ENCODE measurements at places on chromosomes 4 and X.

GRCh38 chr4:112322866-112323265 lies 25.7 kb downstream of the ALPK1 start:
- no peak for DNase-seq

DNA sequence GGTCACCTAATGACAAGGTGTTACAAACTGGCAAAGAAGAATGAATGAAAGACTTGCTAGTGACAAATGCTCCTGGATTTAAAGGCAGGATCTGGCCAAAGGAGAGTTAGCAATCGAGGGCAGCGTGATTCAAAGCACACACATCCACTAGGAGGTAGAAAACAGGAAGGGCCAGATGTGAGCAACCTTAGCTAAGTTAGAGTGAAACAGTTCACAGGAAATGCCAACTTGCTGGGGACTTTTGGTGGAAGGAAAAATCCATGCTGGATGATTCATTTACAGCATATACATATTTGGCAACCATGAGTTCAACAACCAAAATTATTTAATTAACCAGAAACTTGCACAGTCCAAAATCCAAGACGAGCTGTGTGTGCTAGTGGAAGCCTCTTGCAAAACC lies 276.9 kb downstream of the PTTG2 start:
- DNase-seq, result no peak

GRCh38 chr4:537436-538264 lies 38.4 kb downstream of the TMEM271 start:
- DNase-seq, result no peak

- no peak for DNase-seq
These were observed 319.0 kb upstream of the INTU start for GRCh38 chr4:127313767-127314166.

DNA sequence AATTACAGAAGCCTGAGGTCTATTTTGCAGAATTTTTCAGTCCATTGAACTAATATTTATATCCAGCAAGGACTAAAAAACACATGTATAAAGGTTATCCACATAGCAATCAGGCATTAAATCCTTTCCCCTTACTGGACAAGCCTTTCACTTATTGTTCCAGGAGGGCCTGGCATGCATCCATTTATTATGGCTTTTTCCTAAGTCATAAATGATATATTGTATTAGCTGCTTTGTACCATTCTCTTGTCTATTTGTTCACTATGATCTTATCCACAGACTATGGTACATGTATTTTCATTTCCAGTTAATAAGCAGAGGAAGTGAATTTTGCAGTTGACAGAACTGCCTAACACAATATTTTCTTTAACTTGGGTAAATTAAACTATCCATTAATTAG lies 105.4 kb upstream of the ANK2 start:
- DNase-seq, result no peak

- DNase-seq, result no peak
These were observed 11.7 kb upstream of the BCOR start for GRCh38 chrX:40109288-40110008.

DNA sequence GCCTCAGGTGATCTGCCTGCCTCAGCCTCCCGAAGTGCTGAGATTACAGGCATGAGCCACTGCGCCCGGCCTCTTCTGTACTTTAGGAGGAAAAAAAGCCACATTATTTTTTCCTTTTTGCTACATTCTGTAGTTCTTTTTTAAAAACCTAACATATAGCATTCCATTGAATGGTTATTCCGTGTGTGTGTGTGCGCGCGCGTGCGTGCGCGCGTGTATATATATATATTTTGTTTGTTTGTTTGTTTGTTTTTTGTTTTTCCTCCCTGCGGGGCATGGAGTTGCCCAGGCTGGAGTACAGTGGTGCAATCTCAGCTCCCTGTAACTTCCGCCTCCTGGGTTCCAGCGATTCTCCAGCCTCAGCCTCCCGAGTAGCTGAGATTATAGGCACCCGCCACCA lies 59.5 kb downstream of the ARHGAP10 start:
- no peak for DNase-seq

DNA sequence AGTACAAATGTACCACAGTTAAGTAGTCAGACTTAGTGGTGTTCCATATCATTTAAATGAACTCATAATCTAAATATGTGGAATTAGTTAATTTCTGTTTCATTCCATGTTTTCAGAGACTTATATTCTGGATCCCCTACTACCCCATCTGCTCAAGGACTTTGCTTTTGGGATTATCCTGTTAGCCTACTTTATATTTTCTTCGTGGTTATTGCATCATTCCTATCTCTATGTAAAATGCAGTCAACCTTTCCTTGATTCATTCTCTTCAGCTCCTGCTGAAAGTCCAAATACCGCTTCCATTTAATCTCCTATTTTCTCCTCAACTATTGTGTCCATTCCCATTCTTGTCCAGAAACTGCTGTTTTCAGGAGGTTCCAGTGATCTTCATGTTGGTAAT lies 25.1 kb downstream of the SLC30A9 start:
- DNase-seq, result no peak

DNA sequence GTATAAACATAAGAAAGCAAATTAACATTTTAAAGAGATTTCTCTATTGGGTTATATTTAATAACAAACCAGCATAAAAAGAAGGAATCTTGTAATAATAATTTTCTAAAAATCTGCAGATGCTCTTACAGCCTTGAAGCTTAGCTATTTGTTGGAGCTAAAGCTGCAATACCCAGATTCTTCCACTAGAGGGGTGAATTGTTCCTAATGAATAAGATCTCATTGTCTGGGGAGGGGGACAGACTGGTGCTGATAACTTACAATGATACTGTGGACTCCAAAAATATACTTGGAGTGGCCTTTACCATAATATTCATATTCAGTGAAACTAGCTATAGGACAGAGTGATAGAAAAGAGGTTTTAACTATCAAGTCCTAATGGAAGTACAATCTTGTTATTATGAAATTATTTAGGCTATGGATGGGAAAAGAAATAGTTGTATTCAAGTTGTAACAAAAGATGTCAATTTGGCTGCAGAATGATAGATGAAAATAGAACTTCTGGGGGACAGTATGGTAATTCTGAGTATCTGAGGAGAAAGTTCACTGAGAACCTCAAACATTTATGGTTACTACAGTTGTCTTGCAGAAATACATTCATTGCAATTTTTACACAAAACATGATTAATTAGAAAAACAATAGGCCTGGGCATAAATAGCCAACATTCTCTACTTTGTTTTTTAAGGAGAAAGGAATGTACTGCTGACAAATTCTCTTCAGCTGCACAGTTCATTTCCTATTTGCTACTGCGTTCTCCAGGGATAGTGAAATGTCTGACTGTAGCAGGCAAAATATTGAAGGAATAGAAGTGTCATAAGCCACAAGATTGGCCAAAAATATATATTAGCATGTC lies 443.3 kb downstream of the GBA3 start:
- no peak for DNase-seq

GRCh38 chrX:34585561-34585960 lies 71.5 kb downstream of the TMEM47 start:
- DNase-seq, result no peak

DNA sequence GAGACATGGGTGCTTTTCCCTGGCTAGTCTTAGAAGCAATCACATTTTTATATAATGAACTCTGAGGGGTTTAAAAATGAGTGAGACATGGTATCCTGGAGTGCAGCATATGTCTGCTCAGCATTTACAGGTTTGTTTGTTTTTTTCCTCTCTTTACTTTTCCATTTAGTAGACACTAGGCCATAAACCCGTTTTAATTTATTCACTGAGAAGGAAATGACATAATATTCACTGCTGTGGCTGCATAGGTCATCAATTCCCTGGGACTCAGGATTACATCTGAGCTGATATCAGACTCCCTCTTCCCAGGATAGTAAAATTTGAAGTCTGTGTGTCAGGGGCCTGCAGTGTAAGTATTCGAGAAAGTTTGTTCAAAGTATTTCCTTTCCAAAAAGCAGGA lies 178.9 kb upstream of the SPRY1 start:
- DNase-seq, result no peak

GRCh38 chrX:55159551-55159950 lies 60.6 kb upstream of the PAGE5 start:
- no peak for DNase-seq

DNA sequence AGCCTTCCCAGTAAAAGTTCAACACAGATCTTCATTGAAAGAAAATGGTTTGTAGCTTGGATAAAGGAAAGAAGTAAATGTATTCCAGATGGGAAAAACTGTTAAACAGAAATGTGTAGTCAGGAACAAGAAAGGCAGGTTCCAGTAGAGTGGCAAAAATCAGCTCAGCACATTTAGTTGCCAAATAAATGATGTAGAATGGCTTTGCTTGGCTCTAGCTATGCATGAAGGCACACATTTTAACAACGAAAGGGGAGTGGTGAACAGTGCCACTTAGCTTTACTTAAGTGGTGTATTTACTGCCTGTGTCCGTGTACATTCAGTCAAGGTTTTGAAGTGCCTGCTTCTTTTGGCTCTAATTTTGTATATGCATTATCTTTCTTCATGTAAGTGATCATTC lies 644.5 kb upstream of the ATOH1 start:
- peak; percentile 99 for DNase-seq

DNA sequence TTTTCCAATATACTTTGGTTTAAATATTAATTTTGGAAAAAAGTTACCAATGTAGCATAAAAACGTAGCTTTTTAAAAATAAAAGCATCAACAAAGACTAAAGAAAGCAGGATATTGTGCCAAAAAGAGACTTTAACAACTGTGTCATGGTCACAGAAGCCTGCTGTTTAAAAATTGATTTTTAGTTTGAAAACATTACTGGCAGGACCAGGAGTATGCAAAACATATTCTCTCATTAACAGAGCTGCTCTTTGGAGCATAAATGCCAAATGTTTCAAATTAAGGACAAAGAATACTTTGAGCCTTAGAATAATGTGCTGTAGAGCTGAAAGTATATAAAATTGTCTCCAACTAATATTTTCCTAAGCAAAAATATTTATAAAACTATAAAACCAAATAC lies 279.0 kb downstream of the ARAP2 start:
- DNase-seq, result no peak

GRCh38 chr4:30605616-30606190 lies 114.5 kb upstream of the PCDH7 start:
- no peak for DNase-seq

GRCh38 chr4:126986828-126987227 lies 645.9 kb upstream of the INTU start:
- DNase-seq, result no peak

DNA sequence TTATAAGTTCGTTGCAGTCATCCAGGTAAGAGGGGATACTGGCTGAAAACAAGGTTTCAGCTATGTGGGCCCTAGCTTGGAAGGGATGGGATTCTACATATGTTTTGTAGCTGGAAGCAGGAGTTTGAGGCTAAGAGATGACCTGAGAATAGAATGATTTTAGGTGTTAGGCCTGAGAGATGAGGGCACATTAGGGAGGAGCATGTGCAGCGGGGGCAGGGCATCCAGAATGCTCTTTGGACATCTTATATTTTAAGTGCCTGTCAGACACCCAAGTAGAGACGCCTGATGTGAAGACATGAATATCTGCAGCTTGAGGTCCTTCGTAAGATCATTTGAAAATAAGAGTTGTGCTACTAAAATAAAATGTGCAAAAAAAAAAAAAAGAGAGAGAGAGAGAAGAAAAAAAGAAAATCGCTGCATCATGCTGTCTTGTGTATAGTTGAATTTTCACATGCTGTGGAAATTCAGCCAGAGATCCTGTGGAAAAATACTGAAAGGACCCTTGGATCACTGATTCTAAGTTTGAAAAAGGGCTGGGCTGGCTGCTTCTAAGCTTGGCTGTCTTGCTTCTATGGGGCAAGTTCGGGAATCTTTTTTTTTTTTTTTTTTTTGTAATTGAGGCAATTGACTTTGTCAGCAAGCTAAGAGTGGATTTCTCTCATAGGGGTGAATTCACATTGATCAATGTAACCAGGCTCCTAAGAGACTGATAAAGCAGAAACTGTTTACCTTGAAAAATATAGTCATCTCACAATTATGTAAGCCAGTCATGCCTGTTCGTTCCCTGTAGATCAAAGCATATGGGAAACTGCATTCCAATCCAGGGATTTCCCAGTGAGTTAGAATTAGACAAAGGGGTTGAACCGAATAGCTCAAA lies 341.0 kb upstream of the GATB start:
- no peak for DNase-seq

- no peak for DNase-seq
These were observed 214.8 kb downstream of the SLC4A4 start for GRCh38 chr4:71553605-71554004.

- no peak for DNase-seq
These were observed 168.8 kb upstream of the RBPJ start for GRCh38 chr4:26152056-26152455.

DNA sequence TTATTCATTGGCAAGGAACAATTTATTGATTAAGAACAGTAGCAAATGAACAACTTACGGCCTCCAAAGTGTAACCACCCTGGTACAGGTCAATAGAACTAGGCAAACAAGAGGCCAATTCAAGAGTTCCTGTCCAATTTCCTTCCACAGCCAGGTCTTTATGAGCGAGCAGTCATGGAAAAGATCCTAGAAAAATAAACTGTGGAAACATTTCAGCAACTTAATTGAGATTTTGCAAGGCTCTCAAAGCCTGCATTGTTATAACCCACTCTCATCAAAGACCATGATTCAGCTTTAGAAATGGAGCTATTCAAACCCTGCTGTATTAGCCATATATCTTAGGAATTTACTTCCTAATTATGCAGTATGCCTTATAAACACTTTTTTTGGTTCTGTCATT lies 43.6 kb downstream of the UNC5C start:
- no peak for DNase-seq

DNA sequence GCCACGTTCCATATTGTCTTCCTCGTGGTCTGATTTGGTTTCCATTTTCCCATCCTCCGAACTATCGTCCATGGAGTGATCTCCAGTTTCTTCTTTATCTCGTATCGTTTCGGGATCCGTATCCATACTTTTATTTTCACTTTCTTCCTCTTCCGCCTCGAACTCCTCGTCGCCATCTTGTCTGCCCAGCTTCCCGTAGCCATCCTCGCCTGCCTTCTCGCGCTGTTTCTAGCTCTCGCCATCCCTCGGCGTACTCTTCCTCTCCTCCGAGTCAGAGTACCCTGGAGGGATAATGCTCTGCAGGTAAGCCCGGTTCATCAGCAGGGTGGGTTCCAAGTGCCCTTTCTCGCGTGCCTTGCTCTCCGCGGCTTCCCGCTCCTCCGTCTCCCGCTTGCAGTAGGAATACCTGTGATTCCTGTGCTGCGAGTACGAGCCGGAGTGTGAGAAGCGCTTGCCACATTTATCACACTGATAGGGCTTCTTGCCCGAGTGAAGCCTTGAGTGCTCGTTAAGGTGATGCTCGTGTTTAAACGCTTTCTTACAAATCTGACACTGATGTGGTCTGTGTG lies 134.5 kb upstream of the TAPT1 start:
- peak; percentile 81 for DNase-seq

GRCh38 chr4:182589100-182589499 lies 328.1 kb downstream of the DCTD start:
- DNase-seq, result no peak
